ENCODE measurements at places on chromosomes 5 and 9.

- no peak for DNase-seq
These were observed 28.1 kb downstream of the SMARCA2 start for GRCh38 chr9:2043243-2043642.

GRCh38 chr9:20403346-20403745, 219.0 kb downstream of the MLLT3 start:
- DNase-seq, result no peak

- no peak for DNase-seq
These were observed 1290.0 kb downstream of the EFNA5 start for GRCh38 chr5:106380736-106381135.

- DNase-seq, result no peak
These were observed 8.4 kb upstream of the EXOC3 start for GRCh38 chr5:434443-435146.

GRCh38 chr9:10957878-10958277, 345.1 kb upstream of the PTPRD start:
- no peak for DNase-seq

DNA sequence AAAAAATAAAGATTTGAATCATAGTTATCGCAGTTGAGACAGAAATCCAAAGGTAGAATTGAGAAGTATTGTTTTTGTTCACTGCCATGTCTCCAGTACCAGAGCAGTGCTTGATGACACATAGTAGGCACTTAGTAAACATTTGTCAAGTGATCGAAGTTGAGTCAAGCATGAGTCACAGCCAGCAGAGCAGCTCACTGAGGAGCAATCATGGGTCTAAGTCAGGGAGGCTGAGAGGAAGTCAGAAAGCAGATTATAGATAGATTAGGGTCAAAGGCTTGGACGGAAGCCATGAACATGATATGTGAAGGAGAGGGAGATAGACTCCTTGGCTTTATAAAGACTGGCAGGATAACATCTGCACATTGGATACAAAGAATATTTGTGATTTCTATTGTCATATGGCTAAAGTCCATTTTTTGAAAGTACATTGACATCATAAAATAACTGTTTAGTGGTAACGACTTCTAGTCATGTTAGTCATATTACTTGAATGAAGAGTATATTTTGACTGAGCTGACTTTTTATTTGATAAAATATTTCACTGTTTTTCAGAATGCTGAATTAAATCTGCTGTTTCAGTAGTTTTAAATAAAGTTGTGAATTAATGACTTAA, 168.5 kb downstream of the RAB3C start:
- DNase-seq, result no peak

DNA sequence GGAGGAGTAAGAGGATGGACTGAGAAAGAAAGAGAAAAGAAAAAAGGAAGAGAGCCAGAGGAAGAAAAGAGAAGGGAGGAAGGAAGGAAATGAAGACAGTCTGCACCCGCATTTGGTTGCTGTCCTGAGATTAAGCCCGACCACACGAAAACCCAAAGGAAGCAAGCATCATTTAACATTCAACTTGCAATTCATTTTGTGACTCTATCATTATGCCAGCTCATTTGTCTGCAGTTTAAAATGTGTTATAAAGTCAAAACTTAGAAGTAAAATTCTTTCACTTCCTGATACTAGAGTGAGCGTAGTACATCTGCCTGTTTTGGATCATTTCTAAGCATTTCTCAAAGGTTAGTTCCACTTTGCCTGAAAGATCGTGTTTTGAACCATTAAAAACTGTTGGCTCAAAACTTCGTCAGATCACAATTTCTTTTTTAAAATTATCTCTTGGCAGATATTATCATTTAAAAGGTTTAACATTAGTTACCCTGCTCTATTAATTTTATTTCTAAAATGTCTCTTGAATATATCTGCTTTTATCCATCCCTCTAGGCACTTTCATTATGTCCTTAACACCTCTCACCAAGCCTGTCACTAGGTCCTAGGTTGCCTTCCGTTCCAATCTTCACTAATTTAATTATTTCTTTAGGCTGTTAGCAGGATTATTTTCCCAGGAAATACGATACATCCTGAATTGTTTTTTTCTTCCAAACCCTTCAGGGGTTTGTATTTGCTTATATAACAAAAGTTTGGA, 240.9 kb downstream of the TLE4 start:
- no peak for DNase-seq

- DNase-seq, result no peak
These were observed 14.1 kb upstream of the SPARC start for GRCh38 chr5:151700820-151701219.

GRCh38 chr9:7910426-7911020, 110.9 kb upstream of the DMAC1 start:
- no peak for DNase-seq

DNA sequence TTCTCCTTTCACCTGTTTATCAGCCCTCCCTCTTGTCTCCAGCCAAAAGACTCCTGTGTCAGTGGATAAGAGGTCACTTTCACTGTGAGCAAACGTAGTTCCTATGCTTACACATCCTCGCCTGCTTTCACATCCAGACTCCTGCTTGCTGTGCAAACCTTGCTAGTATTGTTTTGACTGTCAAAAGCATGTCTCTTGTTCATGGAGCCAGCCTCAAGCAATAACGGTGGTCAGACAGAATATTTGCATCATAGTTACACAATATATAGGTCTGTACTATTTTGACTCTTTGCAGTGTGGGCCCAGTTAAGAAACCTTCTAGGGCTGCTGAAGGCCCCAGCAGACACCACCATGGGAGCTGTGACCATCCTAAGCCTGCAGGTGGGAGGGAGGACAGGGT, 420.0 kb downstream of the SEMA5A start:
- DNase-seq, result no peak

DNA sequence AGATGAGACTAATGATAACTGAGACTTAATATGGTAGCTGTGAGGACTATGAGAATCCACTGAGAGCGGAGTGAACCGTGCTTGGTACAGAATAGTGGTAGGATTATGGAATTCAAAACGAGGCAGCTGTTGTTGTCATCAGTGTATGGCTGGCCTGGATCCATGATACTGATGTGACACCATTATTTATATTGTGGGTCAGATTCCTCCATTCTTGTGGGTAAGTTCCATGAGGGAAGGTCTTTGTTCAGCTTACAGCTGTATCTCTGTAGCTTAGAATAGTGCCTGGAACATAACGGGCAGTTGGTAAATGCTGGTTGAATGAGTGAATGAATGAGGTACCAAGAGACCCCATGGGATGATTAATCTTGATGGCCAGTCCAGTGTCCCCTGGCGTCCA, 61.8 kb downstream of the ACER2 start:
- DNase-seq, result no peak

GRCh38 chr5:156481741-156482140, 154.8 kb downstream of the SGCD start:
- no peak for DNase-seq

- no peak for DNase-seq
These were observed 104.7 kb downstream of the KCTD16 start for GRCh38 chr5:144275329-144275728.

- DNase-seq, result no peak
These were observed 42.1 kb downstream of the SNX30 start for GRCh38 chr9:112792670-112793069.

- DNase-seq, result no peak
These were observed 59.5 kb upstream of the RNF130 start for GRCh38 chr5:180130876-180131740.

DNA sequence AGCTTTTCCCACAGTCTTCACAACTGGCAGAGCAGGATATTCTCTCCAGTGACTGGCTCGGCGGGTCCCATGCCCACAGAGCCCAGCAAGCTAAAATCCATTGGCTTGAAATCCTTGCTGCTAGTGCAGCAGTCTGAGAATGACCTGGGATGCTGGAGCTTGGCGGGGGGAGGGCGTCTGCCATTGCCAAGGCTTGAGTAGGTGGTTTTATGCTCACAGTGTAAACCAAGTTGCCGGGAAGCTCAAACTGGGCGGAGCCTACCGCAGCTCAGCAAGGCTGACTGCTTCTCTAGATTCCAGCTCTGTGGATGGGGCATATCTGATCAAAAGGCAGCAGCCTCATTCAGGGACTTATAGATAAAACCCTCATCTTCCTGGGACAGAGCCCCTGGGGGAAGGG, 194.1 kb downstream of the CCDC171 start:
- DNase-seq, result no peak

DNA sequence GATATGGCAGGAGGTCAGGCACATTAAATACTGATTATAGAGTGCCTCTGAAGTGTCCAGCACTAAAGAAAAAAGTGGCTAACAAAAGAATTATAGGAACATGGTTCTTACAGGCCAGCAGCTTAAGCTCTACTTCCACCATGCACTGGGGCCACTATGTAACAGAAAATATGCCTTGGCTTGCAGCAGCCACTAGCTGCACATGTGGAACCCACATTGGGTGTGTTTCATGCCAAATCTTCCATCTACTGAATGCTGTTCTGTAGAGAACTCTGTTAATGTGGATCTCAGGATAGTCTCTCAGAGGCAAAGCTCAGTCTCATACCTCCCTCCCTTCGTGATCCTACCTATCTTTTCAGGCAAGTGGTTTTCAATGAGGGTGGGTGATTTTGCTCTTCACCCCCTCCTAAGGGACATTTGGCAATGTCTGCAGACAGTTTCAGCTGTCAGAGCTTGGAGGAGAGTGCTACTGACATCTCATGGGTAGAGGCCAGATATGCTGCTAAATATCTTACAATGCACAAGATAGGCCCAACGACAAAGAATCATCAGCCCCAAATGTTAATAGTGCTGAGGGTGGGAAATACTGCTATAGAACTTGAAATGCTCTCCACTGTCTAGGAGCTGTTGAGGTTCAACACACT, 218.9 kb downstream of the TARS1 start:
- DNase-seq, result no peak

GRCh38 chr5:157689942-157690689, 18.8 kb downstream of the C5orf52 start:
- peak; percentile 25 for DNase-seq

- DNase-seq, result no peak
These were observed 258.6 kb upstream of the CTNND2 start for GRCh38 chr5:12162863-12163262.

DNA sequence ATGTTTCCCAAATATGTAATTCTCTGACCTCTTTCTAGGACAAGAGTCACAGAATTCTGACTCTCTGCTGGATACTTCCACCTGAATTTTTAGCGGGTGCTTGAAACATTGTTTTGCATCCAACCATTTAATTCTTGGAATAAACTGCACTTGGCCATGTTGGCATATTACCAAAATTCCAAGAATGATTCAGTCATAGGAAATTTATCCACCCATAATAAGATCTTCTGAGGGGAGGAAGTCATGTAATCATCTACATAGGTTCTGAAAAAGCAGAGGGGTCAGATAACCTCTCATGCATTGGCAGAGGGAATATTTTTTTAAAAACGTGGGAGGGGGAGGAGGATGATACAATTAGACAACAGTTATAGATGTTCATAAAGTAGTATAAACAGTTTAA, 156.9 kb downstream of the PAM start:
- no peak for DNase-seq

DNA sequence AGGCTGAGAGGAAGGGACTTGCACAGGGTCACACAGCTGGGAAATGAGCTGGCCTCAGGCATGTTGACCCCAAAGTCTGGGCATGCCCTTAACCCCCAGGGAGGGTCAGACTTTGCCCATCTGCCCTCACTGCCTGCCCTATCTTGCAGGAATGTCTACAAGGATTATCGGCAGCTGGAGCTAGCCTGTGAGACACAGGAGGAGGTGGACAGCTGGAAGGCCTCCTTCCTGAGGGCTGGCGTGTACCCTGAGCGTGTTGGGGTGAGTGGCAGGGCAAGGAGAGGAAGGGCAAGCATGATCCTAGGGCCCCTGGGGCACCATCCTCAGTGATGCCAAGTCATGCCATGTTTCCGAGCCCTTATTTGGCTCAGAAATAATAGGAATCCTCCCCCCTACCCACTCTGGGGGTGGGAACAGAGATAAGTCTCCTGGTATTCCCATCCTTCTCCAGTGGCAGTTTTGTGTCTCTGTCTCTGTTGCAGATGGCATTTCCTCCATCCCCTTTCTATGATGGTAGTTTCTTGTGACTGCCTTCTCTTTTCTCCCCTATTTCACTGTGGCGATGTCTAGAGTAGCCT, 28.5 kb downstream of the GOLGA2 start:
- no peak for DNase-seq

DNA sequence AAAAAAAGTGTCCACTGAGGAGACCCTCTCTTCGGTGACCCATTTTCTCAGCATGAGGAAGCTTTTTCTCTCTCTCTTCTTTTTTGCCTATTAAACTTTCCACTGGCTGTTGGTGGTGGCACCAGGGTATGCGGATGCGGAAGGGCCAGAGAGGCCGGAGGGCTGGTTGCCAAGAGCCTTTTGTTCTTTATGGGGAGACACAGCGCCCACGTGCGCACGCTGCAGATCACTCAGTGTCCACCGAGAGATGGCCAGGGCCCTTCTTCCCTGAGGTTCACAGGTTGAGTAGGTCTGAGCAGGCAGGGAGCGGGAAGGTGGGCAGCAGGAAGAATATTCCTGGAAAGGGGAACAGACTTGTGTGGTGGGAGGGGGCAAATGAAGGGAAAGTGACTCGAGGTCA, 69.1 kb downstream of the STK10 start:
- no peak for DNase-seq

DNA sequence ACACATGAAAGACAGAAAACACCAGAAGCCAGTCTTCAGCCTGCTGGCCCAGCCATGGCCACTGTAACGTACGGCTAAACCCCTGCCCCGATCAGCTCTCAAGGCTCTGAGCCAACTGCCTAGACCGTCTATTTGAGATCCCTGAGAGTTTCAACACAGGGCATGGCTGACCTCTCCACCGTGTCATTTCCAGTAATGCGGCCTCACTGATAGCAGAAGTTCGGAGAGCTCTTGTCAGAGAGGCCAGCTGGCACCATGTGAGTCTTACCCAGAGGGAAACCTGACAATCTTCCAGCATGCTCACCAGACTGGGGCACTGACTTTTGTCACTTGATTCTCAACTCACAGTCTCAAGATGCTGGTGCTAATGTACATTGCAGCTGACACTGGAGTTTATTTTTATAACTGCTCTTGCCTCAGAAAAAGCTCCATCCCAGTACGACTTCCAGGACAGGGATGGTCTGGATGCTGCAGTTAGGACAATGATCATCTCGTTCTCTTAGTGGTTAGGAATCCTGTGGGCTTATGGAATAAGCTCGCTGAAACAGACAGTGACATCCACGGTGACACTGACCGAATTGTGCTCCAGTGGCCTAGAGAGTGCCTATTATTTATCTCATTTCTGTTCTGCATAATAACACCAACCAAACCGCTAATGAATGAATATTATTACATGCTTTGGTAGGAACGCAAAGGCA, 372.7 kb downstream of the ICE1 start:
- no peak for DNase-seq

Measured in stimulated activated CD4-positive, alpha-beta T cell treated with anti-CD3 and anti-CD28 coated beads, Interleukin-12 subunit alpha, Interleukin-12 subunit beta, amount 100 ng/mL, for 48 hours (primary cell).